GM23248 (cell line): ENCODE measurements at places on chromosomes 12 and 14.

- peak; percentile 35 for DNase-seq
Observed at GRCh38 chr12:120710805-120711296, 593 bp downstream of the UNC119B start.

DNA sequence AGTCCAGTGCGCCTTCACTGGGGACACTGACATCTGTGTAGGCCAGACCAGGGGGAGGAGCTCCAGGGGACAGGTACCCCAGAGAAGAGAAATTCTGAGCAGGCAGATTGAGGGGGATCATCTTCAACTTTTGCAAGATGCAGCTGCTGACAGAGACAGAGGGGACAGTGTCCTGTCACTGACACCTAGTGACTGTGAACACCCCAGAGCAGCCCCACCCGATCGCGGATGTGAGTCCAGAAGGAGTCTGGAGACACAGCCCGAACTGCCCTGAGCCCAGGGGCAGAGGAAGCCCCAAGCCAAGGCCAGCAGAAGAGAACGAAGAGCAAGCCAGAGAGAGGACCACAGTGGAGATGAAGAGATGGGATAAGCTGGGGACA is 21.7 kb upstream of the LRTM2 start:
- DNase-seq, result no peak

- DNase-seq, result peak; percentile 3
Observed at GRCh38 chr12:95573951-95574576, 22.8 kb upstream of the USP44 start.

- peak; percentile 70 for DNase-seq
Observed at GRCh38 chr12:89140602-89141238, 211.6 kb downstream of the DUSP6 start.

DNA sequence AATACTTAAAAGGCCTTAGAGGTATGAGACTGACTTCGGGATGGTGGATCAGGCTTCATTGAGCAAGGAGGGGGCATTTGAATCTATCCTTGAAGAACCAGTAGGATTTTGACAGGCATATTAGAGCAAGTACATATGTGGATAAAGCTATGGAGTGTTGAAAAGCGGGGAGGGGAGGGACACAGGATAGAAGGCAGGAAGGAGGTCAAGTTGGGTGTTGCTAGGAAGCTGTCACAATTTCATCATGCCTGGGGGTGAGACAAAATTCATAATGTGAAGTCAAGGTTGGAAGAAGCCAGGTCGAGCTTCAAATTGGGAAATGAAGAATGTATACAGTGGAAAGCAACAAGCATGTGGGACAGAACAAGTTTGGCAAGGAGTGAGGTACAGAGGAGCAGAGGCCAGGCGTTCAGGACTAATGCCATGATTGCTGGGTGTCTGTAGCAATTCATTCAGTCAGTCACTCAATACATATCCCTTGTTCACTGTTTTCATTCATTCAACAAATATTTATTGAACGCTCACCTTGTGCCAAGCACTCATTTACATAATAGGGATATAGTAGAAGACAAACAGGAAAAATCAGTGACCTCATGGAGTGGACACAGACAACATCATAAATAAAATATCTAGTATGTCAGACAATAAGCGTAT is 58.3 kb upstream of the LTA4H start:
- DNase-seq, result no peak

DNA sequence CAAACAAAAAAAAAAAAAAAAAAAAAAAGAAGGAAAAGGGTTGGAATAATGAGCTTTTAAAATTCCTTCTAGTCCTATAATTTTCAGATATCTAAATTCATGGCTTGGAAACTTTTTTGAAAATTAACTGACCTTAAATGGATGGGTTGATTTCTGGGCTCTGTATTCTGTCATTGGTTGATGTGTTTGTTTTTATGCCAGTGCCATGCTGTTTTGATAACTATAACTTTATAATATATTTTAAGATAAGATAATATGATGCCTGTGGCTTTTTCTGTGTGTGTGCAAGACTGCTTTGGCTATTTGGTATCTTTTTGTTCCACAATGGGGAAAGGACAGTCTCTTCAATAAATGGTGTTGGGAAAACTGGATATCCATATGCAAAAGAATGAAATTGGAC is 7.3 kb downstream of the OR10G3 start:
- DNase-seq, result no peak

DNA sequence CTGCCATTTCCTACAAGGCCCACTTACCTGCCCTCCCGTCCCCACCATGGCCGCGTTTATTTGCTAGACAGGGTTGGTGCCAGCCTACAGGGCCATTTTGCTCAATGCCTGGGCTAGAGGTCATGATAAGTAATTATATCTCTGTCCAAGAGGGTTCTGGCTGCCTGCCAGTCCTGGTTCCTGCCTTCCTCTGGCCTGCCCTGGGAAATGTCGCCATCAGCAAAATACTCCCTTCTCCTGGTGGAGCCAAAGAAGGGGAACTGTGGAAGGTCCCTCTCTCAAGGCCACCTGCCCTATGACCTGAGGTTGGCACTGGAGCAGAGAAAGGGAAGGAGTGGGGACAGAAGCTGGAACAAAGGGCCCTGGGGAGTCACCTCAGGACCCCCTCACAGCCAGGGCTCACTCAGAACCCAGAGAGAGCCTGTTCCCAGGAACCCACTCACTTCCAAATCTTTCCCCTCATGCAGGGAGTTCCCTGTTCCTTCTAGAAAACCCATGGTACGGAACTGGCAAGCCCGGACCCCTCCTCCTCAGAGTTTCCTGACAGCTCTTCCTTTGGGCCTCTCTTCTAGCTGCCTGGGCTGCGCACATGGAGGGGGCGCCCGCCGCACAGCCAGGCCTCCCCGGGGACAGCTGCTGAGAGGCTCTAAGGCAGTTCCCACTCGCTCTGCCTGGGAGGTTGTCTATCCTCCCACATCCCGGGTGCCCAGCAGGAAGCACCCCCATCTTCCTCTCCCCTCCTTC is 280.5 kb downstream of the DPF3 start:
- peak; percentile 22 for DNase-seq

DNA sequence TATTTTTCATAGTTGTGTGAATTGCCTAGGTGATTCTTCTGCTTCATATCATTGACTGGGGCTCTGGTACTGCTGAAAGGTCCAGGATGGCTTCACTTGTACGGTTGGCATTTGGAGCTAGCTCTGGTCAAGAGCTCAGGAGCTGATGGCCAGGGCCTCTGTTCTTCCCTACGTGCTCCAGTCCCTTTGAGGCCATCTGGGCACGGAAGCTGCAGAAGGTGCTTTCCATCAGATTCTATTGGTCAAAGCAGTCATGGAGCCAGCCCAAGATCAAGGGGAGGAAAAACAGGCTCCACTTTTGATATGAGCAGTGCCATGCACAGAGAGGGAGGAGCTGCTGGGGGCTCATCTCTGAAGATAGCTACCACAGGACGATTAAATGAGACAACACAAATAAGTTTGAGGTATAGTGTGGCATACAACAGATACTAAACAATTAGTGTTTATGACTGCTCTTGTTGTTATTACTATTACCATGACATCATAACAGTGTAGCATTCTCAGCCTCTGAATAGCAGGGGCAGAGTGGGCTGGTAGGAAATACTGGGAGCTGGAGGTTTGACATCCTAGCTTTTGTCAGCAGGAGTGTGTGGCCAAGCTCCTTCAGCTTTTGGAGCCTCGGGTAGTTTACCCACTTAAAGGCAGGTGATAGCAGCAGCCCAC is 10.4 kb downstream of the KRT83 start:
- DNase-seq, result peak; percentile 80
